T-helper 1 cell (primary cell): ENCODE measurements at places on chromosomes 1 and 21.
A peak's percentile ranks its signal among the peaks of the same experiment; 100 is the strongest.

DNA sequence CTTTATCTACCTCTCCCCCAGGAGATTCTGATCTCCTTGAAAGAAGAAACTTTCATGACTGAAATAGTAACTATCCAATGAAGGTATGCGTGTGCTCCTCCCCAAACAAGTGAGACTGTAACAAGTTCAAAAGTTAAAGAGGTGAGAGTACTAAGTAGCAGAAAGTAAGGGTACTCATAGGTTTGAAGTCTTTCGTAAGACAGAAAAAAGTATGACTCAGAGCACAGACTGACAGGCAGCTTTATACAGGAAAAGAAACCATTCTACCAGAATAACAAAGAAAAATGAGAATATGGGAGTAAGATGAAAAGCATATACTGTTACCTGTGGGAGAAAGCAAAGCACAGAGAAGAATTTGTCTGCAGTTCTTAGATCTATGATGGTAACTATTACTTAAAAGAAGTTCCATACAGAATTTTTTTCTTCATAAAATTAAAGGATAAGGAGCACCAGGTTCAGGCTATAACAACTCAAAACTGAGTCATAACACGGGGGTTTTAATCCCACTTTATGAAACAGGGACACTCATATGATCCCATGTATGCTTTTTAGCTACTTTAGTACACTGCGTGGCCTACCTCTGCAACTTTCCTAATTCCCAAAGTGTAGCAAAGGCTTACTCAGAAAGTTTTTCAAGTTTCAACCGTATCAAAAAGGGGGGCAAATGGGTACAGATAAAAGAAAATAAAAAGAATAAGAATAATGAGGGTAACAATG lies 52.0 kb downstream of the FOXJ3 start:
- DNase-seq, result no peak

GRCh38 chr1:97041026-97041425 lies 319.4 kb downstream of the PTBP2 start:
- no peak for DNase-seq

GRCh38 chr1:236113324-236114032 lies 28.9 kb upstream of the GPR137B start:
- no peak for DNase-seq

DNA sequence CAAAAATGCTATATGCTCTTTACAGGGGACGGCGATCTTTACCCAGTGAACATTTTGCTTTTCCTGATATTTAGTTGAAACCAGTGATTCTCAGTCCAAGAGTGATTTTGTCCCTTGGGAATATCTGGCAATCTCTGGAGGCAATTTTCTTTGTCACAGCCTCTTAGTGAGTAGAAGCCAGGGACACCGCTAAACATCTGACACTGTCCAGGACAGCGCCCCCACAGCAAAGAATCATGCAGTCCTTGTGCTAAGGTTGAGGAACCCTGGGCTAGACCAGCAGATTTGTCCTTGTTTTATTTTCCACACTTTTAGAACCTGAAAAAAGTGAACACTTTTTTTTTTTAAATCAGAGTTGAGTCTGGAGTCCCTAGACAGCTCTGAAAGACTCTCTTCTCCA lies 13.1 kb downstream of the EVA1C start:
- DNase-seq, result no peak

DNA sequence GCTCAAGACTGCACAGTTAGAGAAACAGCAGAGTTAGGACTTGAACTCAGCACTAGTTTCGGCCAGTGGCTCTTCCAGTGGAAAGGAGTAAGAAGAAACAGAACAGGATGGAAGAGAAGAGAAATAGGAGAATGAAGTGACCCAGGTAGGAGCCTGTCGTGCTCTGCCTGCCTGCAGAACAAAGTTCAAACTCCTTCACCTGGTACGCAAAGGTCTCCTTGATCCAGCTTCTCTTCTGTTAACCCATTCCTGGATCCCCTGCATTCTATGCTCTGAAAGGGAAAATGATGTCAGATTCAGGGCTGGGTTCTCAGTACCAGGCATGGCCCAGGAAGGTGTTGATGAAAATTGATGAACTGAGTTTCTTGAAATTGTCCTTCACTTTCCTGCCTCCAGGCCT lies 3.9 kb downstream of the FAM229A start:
- no peak for DNase-seq

DNA sequence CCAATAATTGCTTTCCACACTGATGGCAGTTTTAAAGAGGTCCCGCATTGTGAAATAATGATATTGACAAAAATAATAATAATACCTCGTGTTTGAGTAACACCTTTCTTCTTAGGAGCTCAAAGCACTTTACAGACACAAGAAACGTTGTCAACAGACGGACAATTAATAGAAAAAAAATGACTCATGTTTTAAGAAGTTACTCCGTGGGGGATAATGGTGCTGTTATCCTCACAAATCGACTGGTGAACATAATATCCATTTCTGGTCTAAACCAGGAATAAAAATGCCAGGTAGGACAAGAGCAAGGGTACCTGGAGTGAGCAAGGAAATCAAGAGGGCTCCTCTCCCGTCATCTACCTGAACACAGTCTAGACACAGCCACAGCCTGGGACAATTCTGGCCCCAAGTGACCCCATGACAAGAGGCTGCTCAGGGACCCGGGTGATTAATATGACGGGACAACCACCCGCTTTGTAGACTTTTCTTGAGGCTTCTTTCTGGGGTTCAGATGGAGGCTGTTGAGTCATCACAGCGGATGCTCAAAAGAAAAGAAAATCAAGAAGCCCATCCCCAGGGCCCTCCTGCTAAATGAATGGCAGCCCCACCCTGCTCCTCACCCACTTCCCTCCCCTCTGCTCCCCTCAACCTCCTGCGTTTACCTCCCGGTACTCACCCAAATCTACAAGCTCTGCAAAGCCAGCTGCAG lies 146.2 kb upstream of the IRF2BP2 start:
- DNase-seq, result no peak

GRCh38 chr1:115135681-115136080 lies 46.4 kb upstream of the TSPAN2 start:
- no peak for DNase-seq

- DNase-seq, result no peak
Measured at GRCh38 chr21:32007456-32007855, 134.6 kb downstream of the HUNK start.

DNA sequence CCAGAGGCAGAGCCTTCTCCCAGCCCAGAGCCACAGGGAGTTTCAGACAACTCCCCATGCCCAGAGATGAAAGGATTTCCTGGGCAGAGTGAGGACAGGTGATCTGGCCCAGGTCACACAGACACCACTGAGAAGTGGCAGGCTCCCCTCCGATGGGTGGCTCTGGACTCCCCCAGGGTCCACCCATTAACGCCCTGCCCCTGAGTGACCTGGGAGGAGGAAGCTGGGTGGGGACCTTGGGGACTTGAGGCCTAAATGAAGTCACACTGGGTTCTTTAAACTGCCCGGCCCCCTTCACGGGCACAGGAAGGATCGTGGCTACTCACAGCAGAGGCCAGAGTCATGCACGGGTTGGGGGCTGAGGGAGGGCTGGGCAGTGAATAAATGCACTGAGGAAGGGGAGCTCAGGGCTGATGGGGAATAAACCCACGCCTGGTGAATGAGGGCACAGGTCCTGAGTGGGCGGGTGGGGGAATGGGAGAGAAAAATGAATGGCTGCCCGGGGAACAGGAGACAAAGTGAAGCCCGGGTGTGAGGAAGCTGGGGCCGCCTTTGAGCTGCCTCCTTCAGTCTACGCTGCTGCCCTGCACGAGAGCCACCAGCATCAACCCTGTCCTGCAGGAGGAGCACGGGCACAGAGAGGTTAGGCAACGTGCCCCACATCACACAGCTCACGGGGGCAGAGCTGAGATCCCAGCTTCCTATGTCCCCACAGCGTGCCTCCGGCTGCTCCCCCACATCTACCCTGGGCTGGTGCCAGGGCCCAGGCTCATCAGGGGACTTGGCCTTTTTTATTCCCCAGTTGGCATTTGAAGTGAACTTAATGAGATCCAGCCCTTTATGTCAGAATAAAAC lies 404.3 kb downstream of the MATN1 start:
- no peak for DNase-seq

DNA sequence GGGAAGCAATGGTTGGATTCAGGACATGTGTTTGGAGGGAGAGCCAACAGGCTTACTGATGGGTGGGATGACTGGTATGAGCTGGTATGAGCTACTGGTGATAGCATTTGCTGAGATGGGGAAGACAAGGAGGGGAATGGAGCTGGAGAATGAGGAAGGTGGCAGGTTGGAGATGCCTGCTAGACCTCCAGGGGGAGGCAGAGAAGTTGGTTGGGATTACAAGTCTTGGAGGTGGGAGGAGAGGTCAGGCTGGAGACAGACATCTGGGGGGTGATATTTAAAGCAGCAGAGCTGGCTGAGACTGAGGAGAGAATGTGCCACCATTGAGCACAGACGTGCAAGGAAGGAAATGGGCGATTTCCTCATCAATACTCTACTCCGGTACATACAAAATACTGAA lies 31.8 kb upstream of the ENO1 start:
- no peak for DNase-seq

- no peak for DNase-seq
Measured at GRCh38 chr1:192635939-192636338, at the start of gene RGS13. Gene RGS13, plus strand, starts transcription at chr1:192636147. Its CDS starts 8,188 bp downstream, at chr1:192644335.

- DNase-seq, result no peak
Measured at GRCh38 chr1:65059930-65060538, 88.0 kb upstream of the AK4 start.

DNA sequence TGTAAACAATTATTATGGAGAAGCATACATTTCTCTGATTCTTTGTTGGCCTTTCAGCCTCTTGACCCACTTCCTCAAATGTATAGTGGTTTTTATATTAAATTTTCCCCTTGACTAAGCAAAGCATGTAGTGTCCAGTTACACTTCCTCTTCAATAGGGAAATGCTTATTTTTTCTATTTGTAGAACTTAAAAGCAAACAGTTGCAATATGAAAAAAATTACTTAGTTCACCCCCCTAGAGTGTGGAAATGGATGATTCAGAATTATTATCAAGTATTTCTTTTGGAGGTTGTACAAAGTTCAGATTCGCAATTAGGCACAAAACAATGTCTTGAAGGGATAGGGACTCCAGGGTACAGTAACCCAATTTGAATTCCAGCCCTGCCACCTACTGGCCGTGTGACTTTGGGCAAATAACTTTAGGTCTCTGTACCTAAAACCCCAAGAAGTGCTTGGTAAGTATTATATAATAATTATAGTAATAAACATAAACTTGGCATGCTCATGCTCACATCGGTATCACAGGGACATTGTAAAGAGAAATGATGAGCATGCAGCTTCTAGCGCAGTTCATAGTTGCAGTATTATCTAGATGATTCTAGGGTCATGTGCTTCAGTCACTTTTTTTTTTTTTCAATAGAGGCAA lies 28.6 kb upstream of the IFNGR2 start:
- DNase-seq, result peak; percentile 36

DNA sequence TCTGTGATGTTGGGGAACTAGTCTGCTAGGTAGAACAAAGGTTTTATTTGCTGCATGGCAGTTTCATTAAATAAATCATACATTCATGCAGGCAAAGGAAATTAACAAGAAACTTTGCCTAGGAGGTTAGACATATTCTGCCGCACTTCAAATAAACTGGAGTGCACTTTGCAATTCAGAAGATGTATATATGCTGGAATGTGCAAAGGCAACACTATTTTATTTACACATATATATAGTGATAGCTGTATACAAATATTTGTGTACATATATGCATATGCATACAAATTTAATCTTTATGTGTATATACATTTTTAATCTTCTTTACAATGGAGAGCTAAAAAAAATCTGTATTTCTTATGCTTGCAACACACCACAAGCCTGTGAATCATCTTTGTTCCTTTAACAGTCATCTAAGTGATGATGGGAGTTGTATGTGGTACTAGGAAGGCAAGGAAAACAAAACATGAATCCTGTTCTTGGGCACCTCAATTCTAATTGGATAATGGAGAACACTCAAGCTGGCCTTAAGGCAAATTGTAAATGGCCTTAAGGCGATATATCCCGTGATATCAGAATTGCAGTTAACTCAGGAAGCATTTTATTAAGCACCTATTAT lies 605.8 kb upstream of the CAMK1G start:
- no peak for DNase-seq

GRCh38 chr21:34971656-34972055 lies 77.4 kb downstream of the RUNX1 start:
- no peak for DNase-seq

- DNase-seq, result peak; percentile 31
Measured at GRCh38 chr1:235304549-235305451, 23.2 kb downstream of the ARID4B start.

- no peak for DNase-seq
Measured at GRCh38 chr1:158147401-158147800, 33.3 kb upstream of the CD1D start.

- no peak for DNase-seq
Measured at GRCh38 chr1:154481053-154481452, 21.0 kb upstream of the TDRD10 start.

DNA sequence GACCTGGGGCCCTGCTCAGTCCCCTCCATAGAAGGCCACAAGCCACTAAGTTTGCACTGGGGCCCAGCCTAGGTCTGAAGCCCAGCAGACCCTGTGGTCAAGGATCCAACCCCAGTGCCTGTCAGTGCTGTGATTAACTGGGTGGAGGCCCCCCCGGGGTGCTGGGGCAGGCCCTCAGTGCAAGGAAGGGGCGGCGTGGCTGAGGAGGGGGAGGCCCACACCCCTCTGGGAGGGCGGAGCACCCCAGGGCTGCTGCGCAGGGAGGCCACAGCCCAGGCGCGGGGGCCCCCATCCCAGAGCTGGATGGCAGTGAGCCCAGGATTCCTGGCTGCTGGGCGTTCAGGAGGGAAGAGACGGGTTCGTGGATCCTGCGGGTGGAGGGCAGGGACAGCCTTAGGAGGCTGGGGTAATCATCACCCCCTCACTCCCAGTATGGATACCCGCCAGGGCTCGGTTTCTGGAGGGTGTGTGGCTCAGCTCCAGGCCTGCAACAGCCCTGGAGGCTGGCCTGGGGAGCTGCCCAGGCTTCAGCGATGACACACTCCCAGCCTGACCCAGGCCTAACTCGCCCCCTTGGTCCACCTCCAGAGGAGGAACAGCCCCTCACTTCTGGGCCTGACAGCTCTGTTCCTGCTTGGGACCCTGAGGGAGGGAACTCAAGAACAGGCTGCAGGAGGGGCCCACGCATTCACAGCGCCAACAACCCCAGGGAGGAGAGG lies 890 bp downstream of the GJC2 start:
- no peak for DNase-seq

- DNase-seq, result no peak
Measured at GRCh38 chr1:54120698-54121481, 31.9 kb downstream of the CDCP2 start.

GRCh38 chr21:43810505-43811261 lies 21.3 kb downstream of the RRP1 start:
- peak; percentile 74 for DNase-seq

DNA sequence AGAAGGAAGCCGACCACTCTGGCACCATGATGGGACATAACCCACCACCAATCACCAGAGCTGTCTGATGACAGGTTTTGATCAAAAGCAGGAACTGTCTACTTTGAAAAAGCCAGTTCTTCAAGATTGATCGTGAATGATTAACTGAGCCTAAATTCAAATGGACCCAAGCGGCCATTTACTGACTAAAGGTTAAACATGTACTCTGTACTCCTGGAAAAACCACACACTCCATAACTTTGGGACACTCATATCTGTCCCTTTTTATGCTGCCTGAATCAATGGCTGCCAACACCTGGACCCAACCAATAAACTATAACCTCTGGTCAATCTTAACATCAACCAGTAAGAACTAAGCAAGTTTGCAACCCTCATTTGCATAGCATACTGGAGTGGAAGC lies 206.6 kb downstream of the URB2 start:
- DNase-seq, result no peak
